ENCODE measurements at places on chromosomes 1 and 21. TPM values are rescaled to one million over a fixed set of nuclear protein-coding genes. Genes with fewer than 3 reads are reported as not detected.
A peak's percentile ranks its signal among the peaks of the same experiment; 100 is the strongest.

KPRP gene
- not detected for total RNA-seq

TENT5C gene
- total RNA-seq, result 0.75 TPM

CRP gene
- total RNA-seq, result not detected

ASCL5 gene
- 0.41 TPM for total RNA-seq

RIPPLY3 gene
- total RNA-seq, result 2.0 TPM

LRRC53 gene
- total RNA-seq, result not detected

EXTL1 gene
- 1.2 TPM for total RNA-seq

AK5 gene
- 5.2 TPM for total RNA-seq

OR2L5 gene
- not detected for total RNA-seq

CDK18 gene
- total RNA-seq, result 44.0 TPM

KCNC4 gene
- 11.2 TPM for total RNA-seq

DNA sequence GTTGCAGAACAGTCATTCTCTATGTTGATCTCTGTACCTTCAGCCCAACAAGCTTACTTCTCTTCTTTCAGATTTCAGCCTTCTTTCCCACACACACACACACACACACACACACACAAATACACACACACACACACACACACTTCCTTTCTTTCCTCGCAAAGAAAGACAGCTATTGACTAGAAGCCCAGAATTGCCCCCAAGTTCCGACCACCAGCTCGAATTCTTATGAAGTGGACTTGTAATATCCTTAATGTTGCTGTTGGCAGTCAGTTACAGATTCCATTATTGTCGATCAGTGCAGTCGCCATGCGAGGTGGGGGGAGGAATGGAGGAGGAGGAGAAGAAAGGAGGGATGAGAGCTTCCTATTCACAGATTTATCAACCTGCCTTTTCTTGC, 125.5 kb downstream of the CLEC20A start:
- H3K27ac ChIP-seq, result no peak overlapping the region
- H3K27me3 ChIP-seq, result no peaks in the 10 kb centered on the region
- peaks cover 6% of the 10 kb centered on the region for H3K4me1 ChIP-seq
- peak overlapping the region; percentile 38 for H3K4me3 ChIP-seq
- no peak for DNase-seq

GRCh38 chr21:8994640-8995511, 1526.5 kb upstream of the TPTE start:
- H3K4me1 ChIP-seq, result no peaks in the 10 kb centered on the region
- no peaks in the 10 kb centered on the region for H3K36me3 ChIP-seq
- no peak for DNase-seq

GRCh38 chr1:58156124-58156468, 390.4 kb downstream of the OMA1 start:
- H3K4me1 ChIP-seq, result peaks cover 5% of the 10 kb centered on the region
- no peak for DNase-seq
- no peak overlapping the region for H3K27ac ChIP-seq
- no peaks in the 10 kb centered on the region for H3K27me3 ChIP-seq
- no peak overlapping the region for H3K4me3 ChIP-seq
- H3K36me3 ChIP-seq, result no peaks in the 10 kb centered on the region

DNA sequence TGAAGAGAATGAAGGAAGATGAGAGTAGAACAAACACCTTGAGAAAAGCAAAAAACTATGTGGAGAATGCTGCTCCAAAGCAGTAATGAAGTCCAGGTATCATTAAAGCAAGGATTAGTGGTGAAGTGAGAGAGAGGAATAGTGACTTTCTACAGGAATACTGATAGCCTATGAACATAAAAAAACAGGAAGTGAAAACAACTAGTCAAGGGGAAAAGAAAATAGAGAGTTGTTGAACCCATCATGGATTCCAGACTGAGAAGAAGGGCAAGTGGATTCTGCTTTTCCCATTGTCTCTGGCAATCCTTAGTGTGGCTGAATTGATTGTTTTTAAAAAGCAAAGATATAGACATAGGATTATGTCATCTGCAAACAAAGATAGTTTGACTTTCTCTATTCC, 119.9 kb upstream of the LHX8 start:
- H3K36me3 ChIP-seq, result no peaks in the 10 kb centered on the region
- H3K4me3 ChIP-seq, result no peak overlapping the region
- no peak overlapping the region for H3K27ac ChIP-seq
- H3K4me1 ChIP-seq, result no peaks in the 10 kb centered on the region
- H3K27me3 ChIP-seq, result no peaks in the 10 kb centered on the region

GRCh38 chr1:150619576-150620509, 9.6 kb downstream of the ENSA start:
- H3K27ac ChIP-seq, result no peak overlapping the region
- DNase-seq, result no peak
- H3K4me1 ChIP-seq, result 0 out of 2 replicates have a peak, but pooled peaks cover 3% of the 10 kb centered on the region

GRCh38 chr1:232183802-232184201, 446.1 kb downstream of the SIPA1L2 start:
- no peak overlapping the region for H3K4me3 ChIP-seq
- H3K4me1 ChIP-seq, result no peaks in the 10 kb centered on the region
- peaks cover 12% of the 10 kb centered on the region for H3K36me3 ChIP-seq
- no peaks in the 10 kb centered on the region for H3K27me3 ChIP-seq

- H3K27ac ChIP-seq, result no peak overlapping the region
- peaks cover 4% of the 10 kb centered on the region for H3K4me1 ChIP-seq
- H3K4me3 ChIP-seq, result no peak overlapping the region
- no peaks in the 10 kb centered on the region for H3K36me3 ChIP-seq
Measured at GRCh38 chr1:157751283-157751682, 25.6 kb downstream of the FCRL2 start.

- no peaks in the 10 kb centered on the region for H3K4me1 ChIP-seq
- peak; percentile 65 for DNase-seq
- no peak overlapping the region for H3K4me3 ChIP-seq
Measured at GRCh38 chr21:39788383-39788782, 43.4 kb downstream of the IGSF5 start.

DNA sequence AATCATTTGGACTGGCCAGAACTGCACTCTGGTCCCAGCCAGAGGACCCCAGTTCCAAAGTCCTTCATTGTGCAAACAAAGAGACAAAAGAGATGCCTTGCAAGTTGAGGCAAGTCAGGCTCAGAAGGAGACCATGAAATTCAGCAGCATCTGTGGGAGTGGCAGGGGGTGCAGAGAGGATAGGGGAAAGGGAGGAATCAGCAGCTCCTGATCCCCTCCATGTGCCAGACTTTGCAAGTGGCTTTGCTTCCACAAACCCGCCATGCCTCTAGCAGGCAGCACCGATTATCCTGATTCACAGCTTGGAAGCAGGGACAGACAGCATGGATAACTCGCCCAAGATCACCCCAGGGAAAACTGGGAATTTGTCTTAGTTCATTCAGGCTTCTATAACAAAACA, 2.1 kb upstream of the CAPN9 start:
- H3K4me3 ChIP-seq, result no peak overlapping the region
- DNase-seq, result no peak
- peaks cover 10% of the 10 kb centered on the region for H3K4me1 ChIP-seq
- no peak overlapping the region for H3K27ac ChIP-seq

DNA sequence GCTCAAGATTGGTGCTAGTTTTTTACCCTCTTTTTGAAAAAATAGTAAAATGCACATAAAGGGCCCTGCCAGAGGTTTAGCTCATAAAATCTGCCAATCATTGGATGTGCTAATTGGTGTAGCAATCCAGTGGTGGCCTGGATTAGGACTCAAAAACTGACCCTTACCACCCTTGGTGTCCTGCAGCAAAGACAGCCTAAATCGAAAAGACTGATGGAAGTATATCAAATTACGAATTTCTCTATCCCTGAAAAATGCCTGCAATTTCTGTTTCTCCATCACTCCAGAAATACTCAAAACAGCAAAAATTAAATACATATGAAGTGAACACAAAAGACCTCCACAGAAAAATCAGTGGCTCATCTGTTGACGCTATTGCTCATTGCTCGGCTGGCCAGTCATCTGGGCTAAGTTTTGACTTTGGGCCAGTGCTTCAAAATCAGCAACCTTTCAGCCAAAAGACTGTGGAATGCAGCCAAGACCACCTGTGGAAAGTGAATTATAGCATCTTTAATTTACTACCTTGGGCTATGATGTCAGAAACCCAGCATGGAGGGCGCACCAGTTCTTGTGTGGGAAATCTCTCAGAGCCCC, 30.0 kb downstream of the WLS start:
- H3K4me1 ChIP-seq, result peaks cover 3% of the 10 kb centered on the region
- H3K27ac ChIP-seq, result no peak overlapping the region
- no peaks in the 10 kb centered on the region for H3K36me3 ChIP-seq
- no peaks in the 10 kb centered on the region for H3K27me3 ChIP-seq

DNA sequence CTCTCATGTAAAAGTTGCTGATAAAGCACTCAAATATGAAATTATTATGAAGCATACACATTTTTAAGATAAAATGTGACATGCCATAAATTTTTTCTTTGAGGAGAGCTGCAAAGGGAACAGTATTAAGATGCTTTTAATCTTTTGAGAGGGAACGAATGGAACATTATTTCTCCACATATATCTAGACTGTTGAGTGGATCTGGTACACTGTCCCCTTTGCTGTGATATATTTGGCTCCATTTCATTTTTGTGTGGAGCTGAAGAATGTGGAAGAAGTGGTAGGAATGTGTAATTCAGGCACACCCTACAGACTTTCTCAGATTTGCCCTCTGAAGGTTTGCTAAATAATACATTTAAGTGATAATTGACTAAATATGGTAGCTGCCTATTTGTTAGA, 31.7 kb downstream of the PGM1 start:
- H3K4me3 ChIP-seq, result no peak overlapping the region
- peaks cover 3% of the 10 kb centered on the region for H3K4me1 ChIP-seq
- H3K27ac ChIP-seq, result no peak overlapping the region
- DNase-seq, result no peak

- no peaks in the 10 kb centered on the region for H3K27me3 ChIP-seq
- no peak overlapping the region for H3K27ac ChIP-seq
- no peak overlapping the region for H3K4me3 ChIP-seq
- peaks cover 46% of the 10 kb centered on the region for H3K36me3 ChIP-seq
- peaks cover 7% of the 10 kb centered on the region for H3K4me1 ChIP-seq
- DNase-seq, result no peak
Measured at GRCh38 chr1:44314452-44314851, 40.6 kb downstream of the ERI3 start.

- no peaks in the 10 kb centered on the region for H3K36me3 ChIP-seq
- H3K4me3 ChIP-seq, result no peak overlapping the region
- H3K27me3 ChIP-seq, result no peaks in the 10 kb centered on the region
- DNase-seq, result no peak
- no peaks in the 10 kb centered on the region for H3K4me1 ChIP-seq
- H3K27ac ChIP-seq, result no peak overlapping the region
Measured at GRCh38 chr1:62117018-62117750, 77.5 kb upstream of the L1TD1 start.

DNA sequence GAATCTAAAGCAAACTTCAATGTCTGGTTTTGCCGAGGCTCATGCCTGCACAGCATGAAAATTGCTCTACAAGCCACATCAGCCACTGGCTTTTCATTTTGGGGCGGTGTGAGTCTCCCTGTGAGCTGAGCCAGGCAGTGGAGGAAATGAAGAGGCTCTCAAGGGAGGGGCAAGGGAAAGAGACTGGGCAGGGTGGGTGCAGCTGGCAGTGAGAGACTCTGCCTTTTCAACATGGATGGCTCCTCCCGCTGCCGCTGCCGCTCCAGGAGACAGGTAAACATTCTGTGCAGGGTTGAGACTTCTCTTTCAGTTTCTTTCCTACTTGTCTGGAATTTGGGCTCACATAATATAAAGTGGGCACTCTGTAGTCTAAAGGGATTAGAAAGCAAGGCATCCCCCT, 11.3 kb upstream of the CTSE start:
- no peak overlapping the region for H3K4me3 ChIP-seq
- H3K4me1 ChIP-seq, result peaks cover 3% of the 10 kb centered on the region
- H3K36me3 ChIP-seq, result no peaks in the 10 kb centered on the region
- no peaks in the 10 kb centered on the region for H3K27me3 ChIP-seq

DNA sequence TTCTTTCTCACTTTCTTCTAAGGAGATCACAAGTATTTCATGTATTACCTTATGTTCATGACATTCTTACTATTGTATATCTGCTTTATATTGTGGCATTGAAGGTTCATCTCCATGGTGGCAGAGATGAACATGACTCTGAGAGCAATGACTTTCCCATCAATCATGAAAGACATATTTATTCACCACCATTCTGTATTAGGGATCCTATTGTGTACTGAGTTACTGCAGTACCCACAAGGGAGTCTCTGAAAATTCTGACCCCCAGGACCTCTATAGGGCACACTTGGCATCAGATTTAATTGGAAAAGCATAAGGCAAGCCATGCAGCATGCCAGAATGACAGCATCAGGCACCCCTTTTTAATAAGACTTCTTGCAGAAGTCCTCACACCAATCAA, 21.9 kb upstream of the C21orf91 start:
- no peaks in the 10 kb centered on the region for H3K4me1 ChIP-seq
- H3K4me3 ChIP-seq, result no peak overlapping the region
- no peaks in the 10 kb centered on the region for H3K27me3 ChIP-seq

- H3K27ac ChIP-seq, result no peak overlapping the region
- DNase-seq, result no peak
- H3K4me1 ChIP-seq, result no peaks in the 10 kb centered on the region
Measured at GRCh38 chr1:239993366-239993765, 98.3 kb upstream of the FMN2 start.

DNA sequence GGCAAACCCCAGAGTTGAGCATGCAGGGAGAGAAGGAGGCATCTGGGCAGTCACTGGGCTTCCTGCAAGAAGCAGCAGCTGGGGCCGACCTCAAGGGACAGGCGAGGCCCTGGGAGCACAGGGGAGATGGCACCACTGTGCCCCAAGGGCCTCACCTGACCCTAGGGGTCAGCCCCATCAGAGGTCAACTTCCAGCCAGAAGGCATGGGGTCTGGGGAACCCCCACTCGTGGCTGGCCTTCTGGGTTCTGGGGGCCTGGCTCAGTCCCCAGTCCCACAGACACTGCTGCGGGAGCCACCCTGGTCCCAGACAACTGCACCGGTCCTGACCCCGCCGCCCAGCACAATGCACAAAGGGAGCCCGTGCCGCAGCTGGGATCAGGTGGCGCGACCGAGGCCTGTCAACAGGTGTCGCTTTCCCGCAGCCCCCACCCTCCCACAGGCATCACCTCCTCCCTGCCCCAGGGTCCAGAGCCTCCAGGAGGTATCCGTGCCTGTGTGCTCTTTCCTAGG, 6.2 kb downstream of the WNT9A start:
- no peak overlapping the region for H3K4me3 ChIP-seq
- no peaks in the 10 kb centered on the region for H3K27me3 ChIP-seq
- peaks cover 13% of the 10 kb centered on the region for H3K4me1 ChIP-seq
- DNase-seq, result peak; percentile 50

- no peak overlapping the region for H3K4me3 ChIP-seq
- no peak for DNase-seq
- no peak overlapping the region for H3K27ac ChIP-seq
- H3K27me3 ChIP-seq, result no peaks in the 10 kb centered on the region
Measured at GRCh38 chr1:210940081-210940617, 193.8 kb downstream of the KCNH1 start.
